DMS79 (cell line): ENCODE measurements at places on chromosomes 7 and 10.
A peak's percentile ranks its signal among the peaks of the same experiment; 100 is the strongest.

GRCh38 chr7:55018361-55019190 lies at the start of gene EGFR:
TSS of gene EGFR (plus strand) at chr7:55019017. CDS start at chr7:55019278, 261 bp downstream.
- DNase-seq: peak; percentile 55

GRCh38 chr10:48939790-48940325 lies at the start of gene LRRC18:
TSS of gene LRRC18 (minus strand) at chr10:48939840. CDS start at chr10:48914155, 25,685 bp downstream.
- DNase-seq: no peak

DNA sequence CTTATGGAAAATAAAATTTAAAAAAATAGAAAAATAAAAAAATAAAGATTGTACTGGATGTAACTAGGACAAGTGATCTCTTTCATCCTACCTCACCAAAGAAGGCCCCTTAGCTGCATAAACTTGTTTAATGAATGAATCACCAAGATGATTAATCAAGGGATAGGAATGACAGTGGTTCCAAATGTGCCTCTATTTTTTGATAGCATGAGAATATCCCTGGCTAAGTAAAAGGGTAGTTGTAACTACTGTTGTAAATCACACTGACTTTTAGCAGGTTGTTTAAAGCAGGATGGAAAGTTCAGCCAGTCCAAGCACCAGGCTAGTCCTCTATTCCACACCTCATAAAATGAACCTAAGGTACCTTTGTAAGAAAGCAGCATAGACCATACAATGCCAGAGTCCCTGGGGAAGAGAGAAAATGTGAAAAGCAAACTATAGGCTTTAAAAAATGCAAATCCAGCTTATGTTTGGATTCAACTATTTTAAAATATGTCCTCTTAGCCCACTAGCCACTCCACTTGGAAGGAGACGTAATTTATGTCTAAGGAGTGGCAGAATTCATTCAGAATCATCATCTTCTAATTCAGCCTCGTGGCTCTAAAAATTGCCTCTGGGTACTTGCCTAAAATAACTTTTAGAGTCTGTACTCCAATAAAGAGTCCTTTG lies 126.8 kb downstream of the SKIDA1 start:
- DNase-seq: no peak

GRCh38 chr10:35424680-35425285 lies 88.5 kb downstream of the CCNY start:
- DNase-seq: no peak

GRCh38 chr10:113697595-113697994 lies 17.9 kb downstream of the CASP7 start:
- DNase-seq: no peak

- no peak for DNase-seq
These were observed 50.2 kb downstream of the APBB1IP start for GRCh38 chr10:26488344-26488743.

DNA sequence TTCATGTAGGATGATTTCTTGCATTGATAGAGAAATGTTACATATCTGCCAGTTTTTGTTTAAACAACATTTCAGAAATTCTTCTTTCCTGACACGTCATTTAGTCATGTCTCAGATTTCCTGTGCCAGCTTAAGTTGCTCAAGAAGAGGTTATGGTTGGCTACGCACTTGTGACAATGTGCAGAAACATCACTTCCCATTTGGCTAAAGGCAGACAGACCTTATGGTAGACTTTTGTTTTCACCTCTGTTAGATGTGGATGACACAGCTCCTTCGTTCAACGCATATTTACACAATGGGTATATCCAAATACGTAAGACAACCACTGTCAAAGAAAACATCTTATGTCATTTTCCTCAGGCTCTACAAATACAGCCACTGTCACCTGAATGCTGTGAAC lies 125.8 kb downstream of the DOCK4 start:
- DNase-seq: no peak

- no peak for DNase-seq
These were observed 340.7 kb upstream of the AUTS2 start for GRCh38 chr7:69257592-69257991.

- DNase-seq: no peak
These were observed 99.7 kb upstream of the PITRM1 start for GRCh38 chr10:3272300-3272699.

DNA sequence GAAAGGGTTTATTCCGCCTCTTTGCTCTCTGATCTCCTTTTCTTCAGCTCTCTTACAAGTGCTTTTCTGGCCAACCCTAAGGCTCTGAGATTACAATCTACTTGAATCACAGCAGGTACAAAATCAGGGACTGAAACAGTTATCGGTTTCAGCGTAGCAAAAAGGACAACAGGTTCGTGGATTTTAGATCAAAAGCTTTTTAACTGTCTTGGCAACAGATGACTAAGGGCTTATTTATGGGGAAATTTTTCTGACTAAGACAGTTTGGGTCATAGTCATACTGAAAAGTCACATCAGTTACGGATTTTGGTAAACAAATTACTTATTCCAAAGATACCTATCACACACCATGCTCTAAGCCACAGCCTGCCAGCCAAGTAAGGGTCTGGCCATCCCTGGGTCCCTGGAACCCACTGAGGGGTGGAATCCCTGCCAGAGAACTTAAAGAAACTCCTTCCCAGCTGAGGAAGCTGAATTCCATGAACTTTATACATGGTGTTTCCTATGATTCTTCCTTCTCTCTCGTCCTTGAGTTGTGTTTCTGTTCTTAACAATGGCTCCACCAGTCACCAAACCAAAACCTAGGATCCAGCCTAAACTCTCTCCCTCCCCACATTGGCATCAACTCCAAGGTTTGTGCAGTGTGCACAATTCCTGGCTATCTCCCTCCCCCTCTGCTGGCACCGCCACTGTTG lies 169.3 kb downstream of the FAM107B start:
- no peak for DNase-seq

DNA sequence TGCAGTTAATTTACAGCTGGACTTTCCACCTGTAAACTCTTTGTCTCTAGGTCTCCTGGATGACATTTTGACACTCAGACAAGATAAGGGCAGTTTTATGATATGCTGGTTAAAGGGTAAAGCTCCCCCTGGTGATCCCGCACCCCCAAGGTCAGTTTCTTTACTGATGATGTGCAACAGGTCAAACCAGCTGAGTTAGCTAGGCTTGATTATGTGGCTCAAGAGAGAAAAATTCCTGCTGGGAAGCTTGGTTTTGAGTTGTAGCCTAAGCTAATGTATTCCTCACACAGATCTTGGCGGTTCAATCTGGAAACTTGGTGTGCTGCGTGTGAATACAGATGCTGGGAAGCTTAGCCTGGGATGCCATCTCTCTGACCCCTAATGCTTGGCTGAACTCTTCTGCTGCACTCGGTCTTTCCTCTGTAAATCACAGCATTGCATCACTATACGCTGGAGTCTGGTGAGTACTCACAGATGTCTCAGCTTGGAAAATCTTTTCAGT lies 11.4 kb upstream of the AKR1D1 start:
- no peak for DNase-seq

DNA sequence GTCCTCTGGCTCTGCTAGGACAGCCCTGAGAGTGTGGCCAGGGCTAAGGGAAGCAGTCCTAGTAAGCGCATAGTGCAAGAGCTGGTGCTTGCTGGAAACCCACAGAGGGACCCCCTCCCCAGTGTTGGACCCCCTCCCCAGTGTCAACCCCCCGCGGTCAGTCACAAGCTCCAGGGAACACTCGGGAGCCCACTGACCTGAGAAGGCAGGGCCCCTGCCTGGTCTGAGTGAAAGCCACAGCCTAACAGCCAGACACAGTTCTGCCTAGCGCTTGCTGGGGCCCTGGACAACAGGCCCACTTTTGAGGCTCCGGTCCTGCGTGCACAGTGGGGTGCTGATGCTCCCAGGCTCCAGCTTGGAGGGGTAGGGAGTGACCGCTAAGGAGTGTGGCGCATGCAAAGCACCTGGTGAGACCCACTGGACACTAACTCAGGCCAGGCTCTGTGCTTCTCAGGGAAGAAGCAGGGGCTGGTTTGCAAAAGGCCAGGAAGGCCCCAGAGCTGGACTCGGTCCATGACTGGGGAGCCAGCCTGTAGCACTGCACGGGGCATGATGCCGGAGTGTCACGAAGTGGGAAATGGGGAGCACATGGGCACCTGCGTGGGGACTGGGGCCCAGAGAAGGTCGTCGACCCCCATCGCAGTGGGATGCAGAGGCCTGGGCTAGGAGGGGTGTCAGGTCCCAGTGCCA lies 175.8 kb upstream of the PPP2R2D start:
- DNase-seq: no peak

DNA sequence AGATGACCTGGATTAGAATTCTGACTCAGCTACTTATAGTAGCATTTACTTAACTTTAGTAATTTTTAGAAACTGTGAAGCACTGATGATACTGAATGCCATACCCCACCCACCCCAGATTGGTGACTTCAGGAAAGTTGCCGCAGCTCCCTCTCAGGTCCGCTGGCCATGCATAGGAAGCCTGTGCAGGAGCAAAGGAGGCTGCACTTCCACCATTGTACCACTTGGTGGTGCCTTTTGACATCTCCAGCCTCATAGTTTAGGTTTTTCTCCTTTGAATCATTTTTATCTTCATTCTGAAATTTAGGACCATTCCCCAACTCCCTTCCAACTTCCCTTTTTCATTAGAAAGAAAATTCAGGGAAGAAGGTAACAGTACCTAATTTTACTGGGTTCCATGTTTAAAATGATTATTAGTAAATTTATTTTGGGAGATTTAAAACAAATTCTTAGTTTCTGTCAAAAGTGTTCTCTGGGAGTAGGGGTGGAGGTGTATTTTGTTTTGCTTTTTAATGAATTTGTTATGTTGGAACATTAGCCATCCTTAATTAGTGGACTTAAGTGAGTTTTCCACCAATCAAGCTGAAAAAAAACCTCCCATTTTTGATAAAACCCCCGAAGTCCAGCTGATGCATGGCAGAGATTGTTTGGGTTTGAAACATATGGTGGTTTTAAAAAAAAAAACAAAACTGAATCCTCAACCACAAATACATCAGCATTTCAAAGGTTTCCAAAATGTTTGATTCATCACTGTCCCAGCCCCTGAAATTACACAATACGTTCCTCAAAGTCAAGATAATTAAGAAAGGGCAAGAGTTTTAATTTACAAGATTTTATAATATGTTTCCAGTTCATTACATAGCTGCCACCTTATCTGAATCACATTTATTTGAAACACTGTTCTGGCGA lies 109.6 kb downstream of the WNT2 start:
- no peak for DNase-seq

DNA sequence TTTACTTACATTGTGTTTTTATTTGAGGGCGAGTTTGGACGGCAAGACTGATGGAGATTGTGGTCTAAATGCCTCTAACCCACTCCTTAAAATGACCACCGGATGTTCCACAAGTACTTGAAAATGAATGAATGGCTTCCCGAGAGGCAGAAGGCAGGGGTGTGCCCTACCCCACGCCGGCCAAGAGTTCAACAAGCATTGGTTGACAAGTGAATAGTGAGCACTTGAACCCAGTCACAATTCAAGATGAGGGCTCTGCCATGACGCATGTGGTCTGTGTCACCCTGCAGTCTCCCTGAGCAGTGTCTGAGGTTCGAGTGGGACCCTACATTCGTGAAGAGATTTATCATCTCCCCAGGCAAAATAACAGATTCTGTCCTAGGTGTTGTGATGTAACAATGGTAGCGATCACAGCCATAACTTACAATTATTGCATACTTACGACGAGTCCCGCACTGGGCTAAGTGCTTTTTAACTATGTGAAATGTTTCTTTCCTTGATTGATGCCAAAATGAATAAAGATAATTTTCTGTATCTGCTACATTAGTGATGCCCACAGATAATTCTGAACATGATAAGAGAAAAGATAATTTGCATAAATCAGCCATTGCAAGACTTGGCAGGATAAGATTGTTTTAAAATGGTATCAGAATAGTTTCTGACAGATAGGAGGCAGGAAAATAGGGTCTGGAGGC lies 305.4 kb downstream of the WDR37 start:
- no peak for DNase-seq

DNA sequence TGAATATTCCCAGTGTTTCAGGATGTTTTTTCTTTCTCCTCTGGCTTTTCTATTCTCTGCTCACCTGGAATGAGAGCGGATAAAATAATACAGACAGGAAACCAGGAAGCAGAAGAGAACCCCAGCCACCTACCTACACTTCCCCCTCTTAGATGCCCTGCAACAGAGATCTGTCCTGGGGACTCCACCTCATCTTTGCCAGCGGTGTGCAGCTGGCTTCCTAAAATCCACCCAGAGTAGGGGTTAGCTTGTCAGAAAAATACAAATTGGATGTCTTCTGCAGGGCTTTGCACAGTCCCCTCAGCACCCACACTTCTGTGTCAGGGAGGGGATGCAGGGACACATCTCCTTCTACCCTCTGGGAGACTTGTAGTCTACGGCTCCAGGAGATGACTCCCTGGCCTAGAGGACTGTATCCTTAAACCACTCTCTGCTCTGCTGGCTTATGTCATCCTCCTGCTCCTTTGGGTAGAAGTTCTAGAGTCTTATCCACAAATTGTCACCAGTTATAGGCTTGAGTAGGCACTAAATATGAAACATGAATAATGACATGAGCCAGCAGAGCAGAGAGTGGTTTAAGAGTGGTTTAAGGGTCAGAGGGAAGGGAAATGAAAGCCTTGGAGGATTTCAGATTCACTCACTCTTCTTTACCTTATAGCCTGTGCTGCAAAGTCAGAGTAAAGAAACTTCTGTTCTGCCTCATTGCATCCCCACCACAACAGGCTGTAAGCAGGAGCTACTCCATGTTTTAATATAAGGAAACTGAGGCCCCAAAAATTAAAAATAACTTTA lies 749.4 kb downstream of the AUTS2 start:
- DNase-seq: no peak

DNA sequence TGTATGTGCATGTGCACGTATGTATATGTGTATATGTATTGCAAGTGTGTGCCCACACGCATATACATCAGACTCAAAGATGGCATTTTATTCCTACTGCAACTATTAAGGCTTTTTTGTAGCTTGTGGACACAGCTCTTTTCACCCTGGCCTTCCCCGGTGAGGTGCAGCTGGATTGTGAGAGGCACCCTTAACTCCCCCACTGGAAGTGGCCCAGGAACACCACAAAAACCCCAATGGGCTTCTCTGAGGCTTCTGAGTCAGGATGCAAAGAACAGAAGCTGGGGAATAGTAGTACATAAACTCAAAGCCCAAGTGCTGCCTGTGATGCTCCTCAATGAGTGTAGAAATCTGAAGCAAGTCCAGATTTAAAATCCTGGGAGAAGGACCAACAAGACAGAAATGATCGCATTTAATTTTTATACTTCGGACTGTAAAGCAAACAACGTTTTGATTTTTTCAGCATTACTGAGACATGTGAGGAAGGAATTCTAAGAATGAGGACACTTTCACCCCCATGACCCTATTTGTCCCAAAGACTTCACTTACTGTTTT lies 369.2 kb upstream of the MGMT start:
- DNase-seq: no peak

DNA sequence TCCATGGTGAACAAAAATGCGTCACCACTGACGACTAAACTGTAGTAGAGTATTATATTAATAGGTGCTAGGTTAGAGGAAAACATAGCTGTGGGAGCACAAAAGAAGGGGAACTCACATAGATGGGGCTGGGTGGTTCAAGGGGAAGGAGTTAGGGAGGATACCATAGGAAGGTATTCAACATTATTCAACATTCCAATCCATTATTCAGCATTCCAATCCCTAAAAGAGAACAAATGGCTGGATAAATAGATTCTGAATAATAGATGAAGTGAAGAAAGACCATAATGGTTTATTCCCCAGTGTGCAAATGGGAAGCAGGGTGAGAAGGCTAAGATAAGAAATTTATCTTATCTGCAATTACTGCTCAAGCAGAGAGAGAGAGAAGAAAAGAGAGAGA lies 61.4 kb downstream of the AASS start:
- no peak for DNase-seq
